ENCODE measurements at places on chromosomes 13 and 19.

- DNase-seq, result no peak
Measured at GRCh38 chr19:55141696-55142095, 7.3 kb downstream of the TNNT1 start.

DNA sequence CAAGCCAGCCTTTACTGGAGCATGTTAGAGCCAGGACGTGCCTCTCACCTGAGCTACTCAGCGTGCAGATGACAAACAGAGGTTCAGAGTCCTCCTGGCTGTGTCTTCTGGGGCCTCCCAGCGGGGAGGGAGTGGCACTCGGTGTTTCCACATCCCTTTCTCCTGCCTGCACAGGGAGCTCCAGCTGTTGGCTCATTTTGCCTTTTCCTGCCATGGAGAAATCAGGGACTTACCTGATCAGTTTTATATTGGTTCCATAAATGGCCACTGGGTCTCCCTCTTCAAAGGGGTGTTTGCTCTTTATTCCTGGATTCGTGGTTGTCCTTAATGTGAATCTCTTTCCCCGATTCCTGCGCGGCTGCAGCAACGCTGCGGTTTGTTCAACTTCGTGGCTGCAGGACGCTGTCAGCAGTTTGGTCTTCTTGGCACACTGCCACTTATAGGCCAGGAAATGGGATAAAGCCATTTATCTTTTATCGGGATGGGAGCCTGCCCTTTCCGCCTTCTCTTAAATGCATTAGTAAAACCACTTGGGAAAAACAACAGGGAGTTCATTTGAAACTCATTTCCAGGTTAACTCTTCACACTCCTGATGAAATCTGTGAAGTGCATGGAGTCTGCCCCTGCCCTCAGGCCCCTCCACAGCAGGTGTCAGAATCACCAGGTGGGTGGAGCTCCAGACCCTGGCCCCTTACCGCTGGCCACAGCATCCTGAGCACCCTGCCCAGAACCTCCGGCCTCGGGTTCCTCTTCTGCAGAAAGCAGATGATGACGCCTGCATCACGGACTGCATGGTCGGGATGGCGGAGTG is 39.8 kb upstream of the MCF2L start:
- no peak for DNase-seq

DNA sequence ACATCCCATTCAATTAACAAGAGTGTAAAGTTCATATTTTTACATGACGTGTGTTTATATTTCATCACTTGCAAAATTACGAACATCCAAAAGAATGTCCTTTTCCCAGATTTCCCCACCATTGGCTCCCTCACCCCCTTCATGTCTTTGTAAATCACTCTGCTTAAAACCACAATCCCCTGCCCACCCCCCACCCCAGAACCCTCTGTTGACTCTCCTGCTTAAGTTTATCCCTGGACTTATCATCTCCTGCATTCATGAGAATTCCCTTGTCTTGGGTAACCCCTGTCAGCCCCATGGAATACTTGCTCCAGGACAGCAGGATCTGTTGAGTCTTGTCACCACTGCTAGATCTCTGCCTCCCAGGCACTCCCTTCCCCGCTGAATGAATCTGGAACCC is 109.9 kb downstream of the COL4A1 start:
- no peak for DNase-seq

DNA sequence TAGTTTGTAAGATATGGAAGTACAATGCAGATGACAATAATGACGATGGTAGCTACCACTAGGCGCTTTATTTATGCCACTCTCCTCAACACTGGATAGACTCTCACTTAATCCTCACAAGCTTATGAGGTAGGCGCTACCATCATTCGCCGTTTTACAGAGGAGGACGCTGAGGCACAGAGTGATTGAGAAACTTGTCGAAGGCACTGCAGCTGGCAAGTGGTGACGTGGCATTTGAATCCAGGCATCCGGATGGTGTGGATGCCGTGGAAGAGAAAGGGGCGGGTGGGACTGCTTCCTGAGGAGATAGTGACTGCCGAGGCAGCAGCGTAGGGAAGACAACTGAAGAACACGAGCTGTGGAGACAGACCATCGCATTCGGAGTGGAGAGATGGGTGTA is 1.3 kb upstream of the RPS9 start:
- DNase-seq, result no peak

DNA sequence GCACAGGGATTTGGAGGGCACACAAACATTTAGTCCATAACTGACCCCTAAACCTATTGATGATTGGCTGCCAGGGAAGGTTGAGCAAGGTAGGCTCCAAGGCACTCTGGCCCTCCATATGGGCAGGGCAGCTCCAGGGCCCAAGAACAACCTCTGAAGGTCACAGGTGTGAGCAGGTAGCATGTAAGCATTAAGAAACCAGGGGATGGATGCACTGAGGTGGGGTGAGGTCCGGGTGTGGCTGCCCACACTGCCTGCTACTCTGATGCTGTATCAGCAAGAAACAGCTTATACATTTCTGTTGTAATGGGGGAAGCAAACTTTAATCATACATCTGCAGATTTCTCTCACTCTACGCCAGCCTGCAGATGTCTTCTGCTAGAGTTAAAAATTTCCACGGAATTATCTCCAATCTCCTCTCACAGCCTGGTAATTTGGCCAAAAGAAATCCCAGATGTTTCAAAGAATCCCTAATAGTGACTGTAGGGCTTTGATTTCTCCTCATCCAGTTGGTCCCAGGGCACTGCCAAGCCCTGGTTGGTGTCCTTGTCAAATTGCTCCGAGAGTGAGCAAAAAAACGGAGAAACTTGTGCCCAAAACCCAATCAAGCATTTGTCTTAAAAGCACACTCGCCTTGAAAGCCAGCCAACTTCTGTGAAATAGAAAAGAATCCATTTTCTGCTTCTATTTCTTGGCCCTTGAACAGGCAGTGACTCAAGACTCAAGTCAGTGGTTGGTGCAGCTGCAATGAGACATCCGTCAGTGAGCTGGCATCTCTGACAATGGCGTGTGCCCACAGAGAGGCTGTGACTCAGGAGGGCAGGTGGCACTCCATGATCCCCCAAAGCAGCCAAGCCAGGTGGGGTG is 72.5 kb upstream of the MRI1 start:
- no peak for DNase-seq

- no peak for DNase-seq
Measured at GRCh38 chr13:85461621-85462020, 337.6 kb downstream of the SLITRK6 start.

DNA sequence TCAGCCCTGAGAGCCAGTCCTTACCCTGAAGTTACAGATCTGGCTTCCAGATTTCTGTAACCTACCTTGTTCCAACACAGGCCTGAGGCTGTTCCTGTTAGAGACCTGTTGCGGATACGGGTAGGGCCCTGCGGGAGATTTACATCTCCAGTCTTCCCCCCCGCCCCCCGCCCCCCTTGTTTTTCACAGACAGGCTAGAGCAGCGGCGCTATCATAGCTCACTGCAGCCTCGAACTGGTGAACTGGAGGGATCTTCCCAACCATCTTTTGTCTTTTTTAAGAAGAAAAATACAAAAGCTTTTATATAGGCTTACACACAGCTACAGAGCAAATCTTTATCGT is 10.6 kb upstream of the CEACAM21 start:
- no peak for DNase-seq

DNA sequence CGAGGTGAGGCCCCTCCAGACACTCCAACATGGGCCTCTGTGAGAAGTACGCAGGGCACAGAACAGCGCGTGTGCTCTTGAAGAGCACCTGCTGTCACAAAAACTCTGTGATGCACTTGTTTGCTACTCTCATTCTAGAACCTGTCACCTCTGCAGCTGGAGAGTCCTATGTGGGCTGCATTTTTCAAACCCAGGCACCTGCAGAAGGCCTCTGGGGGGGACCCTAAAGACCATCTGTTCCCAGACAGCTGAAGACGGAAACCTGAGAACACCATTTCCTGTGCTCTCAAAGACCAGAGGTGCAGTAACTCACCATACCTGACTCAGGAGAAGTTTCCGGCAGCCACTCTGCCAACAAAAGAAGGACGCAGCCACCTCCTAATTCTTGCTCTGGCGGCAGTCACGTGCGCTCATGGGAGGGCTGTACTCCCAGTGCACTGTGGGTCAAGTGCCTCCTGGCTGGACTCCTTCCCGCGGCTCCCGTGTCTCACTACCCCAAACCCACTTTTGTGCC is 28.1 kb downstream of the RANBP3 start:
- DNase-seq, result peak; percentile 42

DNA sequence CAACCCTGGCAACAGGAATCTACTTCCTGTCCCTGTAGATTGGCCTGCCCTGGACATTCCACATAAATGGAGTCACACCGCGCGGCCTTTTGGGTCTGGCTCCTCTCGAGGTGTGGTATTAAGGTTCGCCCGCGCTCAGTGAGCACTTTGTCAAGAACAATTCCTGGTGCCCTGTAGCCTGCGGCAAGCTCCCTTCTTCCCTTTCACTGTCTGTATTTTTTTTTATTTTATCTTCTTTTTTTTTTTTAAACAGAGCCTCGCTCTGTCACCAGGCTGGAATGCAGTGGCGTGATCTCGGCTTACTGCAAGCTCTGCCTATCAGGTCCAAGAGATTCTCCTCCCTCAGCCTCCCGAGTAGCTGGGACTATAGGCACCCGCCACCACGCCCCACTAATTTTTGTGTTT is 28.3 kb downstream of the PEX11G start:
- DNase-seq, result no peak

DNA sequence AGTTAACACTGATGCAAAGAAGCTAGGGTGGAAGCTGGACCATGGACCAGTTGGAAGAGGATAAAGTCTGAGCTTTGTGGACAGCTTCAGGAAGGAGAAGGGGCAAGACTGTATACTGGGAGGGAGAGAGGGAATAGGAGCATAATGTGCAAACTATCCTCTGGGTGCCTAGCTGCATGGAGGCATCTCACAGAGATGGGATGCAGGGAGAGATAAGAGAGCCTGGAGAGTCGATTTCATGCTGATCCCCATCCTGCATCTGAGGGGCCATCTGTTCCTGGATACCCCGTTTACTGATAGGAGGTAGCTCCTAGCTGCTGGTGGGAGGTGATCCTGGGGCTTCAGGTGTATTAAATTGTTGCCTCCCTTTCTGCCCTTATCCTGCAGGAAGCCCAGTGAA is 8.8 kb downstream of the CYP4F3 start:
- DNase-seq, result no peak

DNA sequence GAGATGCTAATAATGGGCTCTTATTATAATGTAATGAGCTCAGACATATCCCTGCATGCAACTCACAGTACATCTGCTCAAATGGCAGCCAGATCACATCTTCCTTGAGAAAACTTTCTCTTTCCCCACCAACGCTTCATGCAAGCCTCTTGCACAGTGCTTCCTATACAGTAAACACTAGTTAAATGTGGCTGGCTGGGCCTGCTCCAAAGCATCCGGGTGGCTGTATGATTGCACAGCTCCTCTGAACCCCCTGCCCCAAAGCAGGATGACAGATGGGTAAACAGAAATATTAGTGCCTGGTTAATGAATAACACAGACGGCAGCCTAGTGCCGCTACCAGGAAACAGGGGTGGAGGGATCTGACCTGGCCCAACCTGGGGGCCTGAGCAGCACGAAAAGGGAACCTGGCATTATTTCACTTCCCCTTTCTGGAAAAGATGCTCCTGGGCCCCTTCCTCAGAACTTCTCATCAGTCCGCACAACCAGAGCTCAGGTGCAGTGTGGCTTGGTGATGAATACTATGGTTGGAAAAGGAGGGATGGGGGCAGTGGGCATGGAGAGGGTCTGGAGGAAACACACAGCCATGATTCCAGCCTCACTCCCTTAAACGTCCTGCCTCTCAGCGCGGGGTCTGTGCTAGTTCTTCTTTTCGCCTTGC is 10.8 kb downstream of the FFAR2 start:
- DNase-seq, result no peak

GRCh38 chr13:41216160-41216559 is 21.8 kb upstream of the KBTBD7 start:
- DNase-seq, result no peak

DNA sequence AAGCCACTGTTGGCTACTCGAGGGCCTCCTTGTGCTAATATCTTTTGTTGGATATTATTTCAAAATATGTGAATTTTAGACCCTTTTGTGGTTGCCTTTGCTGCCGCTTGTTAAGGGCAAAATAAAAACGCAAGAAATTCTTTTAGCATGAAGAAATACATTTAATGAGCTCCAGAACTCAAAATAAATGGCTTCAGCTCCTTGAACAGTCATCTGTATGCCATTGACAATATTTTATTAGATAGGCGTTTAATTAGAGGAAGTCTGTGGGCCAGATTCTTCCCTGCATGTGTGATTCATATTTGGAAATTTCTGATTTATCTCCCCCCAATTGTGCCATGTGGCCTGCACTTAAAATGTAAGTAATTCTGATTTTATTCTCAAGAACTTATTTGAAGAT is 177.2 kb downstream of the STK24 start:
- DNase-seq, result no peak
